ENCODE measurements at places on chromosomes 2 and 18.

DNA sequence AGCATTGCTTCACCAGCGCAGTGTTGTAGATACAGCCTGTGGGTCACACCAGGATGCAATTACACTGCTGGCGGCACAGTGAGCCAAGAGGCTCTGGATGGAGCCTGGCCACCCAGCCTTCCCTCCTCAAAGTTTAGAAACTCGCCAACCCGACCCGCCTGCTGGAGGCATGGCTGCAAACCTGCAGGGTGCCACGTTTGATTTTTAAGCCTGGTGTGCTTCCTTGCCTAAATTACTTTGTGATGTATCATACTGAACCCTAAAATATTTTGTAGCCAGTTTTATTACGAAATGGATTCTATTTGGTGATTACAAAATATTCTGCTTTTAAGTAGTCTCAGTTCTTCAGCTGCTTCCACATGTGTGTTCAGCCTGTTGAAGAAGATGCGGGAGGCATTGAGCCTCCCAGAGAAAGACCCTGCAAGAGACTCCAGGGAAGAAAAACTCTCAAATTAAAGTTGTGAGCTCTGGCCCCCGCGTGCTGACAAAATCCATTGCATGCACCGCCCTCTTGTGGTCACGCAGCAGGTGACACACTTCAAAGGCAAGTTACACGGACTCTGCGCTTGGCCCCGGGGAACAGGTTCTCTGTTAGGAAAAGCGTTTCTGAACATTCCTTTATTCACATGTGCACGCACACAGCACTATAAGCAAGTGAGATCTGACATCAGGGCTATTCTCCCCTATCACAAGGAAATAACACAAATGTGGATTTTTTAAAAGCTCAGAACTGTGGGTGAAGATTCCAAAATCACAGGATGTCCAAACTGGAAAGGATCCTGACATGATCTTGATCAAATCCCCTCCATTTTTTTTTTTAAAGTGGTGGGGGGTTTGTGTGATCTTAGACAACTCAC lies 63.0 kb upstream of the TWIST2 start:
- DNase-seq, result peak; percentile 67

GRCh38 chr2:40213071-40213470 lies 238.8 kb downstream of the SLC8A1 start:
- no peak for DNase-seq

GRCh38 chr2:170202437-170202836 lies 24.5 kb downstream of the MYO3B start:
- no peak for DNase-seq

GRCh38 chr2:44349506-44349905 lies 11.8 kb downstream of the PREPL start:
- DNase-seq, result no peak

DNA sequence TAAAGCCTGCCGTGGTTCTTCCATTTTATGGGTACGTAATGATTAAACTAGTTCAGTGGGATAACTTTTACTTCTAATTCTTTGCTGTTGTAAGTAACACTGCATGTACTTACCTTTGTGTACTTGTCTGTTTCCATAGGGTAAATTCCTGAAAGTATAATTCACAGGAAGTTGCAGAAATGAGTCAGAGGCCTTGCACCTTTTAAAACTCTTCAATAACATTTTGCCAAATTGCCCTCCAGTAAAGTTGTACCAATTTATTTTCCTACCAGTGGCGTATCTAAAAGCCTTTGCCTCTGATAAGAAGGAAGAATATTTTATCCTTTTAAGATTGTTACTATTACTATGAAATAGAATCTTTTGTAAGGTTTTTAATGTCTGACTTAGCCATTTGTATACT lies 65.1 kb downstream of the CAB39 start:
- no peak for DNase-seq

DNA sequence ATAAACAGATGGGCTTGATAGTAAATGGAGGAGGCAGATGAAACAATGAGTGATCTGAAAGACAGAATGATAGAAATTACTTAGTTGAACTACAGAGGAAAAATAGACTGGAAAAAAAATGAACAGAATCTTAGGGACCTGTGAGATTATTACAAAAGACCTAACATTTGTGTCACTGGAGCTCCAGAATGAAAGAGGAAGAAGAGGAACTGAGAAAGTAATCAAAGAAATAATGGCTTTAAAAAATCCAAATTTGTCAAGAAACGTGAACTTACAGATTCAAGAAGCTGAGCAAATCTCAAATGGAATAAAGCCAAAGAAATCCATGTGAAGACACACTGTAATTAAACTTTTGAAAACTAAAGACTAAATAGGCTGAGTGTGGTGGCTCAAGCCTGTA lies 28.3 kb downstream of the EVA1A start:
- DNase-seq, result no peak

- no peak for DNase-seq
Observed at GRCh38 chr2:239786791-239787190, 238.4 kb downstream of the NDUFA10 start.

DNA sequence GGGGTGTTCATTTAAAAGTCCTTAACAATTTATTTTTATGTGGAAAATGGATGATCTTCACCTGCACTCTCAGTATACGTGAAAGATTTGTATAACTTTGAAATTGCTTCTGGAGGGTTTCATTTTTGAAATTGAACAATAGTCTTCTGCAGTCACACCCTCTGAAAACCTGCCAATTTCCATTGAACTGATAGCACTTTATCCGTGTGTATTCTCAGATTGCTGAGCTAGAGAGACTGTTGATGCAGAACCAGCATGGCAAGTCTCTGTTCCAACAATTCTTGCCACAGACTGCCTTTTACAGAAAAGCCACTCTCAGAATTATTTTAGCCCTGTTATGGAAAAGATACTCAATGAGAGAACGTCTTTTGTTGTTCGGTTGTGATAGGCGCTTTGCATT lies 6.6 kb upstream of the GULP1 start:
- no peak for DNase-seq

DNA sequence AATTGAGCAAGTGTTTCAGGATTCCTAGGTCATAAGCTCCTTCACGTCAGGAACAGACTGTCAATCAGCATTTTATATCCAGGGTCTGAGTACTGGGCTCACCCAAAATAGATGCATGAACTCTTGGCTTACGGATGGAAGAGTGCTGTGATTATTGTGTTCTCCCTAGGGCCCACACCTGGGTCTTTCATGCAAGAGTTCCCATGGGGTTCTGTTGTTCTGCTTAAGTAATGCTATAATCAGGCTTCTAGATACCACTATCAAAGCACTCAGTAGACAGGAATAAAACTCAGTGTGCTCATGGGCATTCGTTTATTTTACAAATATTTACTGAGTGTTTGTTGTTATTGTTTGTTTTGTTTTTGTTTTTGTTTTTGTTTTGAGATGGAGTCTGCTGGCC lies 46.4 kb upstream of the PMAIP1 start:
- no peak for DNase-seq

- DNase-seq, result peak; percentile 49
Observed at GRCh38 chr2:215888680-215889079, 124.7 kb downstream of the MREG start.

- no peak for DNase-seq
Observed at GRCh38 chr18:13620818-13621445, 105.4 kb downstream of the FAM210A start.

GRCh38 chr2:111238296-111238695 lies 117.6 kb downstream of the BCL2L11 start:
- DNase-seq, result no peak

- DNase-seq, result no peak
Observed at GRCh38 chr2:170227507-170227947, 49.6 kb downstream of the MYO3B start.

GRCh38 chr2:223369889-223370288 lies 232.3 kb downstream of the SCG2 start:
- no peak for DNase-seq

DNA sequence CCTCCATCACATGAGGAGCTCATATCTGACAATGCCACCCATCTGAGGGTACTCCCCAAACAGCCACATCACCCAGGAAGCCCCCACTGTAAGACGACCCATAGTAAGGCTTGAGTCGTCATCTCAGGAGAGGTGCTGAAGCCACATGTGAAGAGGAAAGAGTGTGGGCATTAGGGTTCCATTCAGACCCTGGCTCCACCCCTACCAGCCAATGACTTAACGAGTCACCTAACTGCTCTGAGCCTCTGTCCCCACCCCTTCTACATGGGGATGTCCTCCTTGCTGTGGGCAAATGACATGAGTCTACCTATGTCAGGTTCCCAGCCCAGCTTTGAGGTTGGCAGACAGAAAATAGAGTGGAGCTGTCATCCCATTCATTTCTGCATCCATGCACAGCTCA lies 46.3 kb downstream of the C1QL2 start:
- no peak for DNase-seq

- DNase-seq, result no peak
Observed at GRCh38 chr2:232741294-232741693, 35.1 kb downstream of the KCNJ13 start.

- no peak for DNase-seq
Observed at GRCh38 chr2:96556441-96557330, 20.1 kb downstream of the ARID5A start.

- DNase-seq, result no peak
Observed at GRCh38 chr2:195337597-195337996, 319.4 kb upstream of the SLC39A10 start.

GRCh38 chr18:56443166-56443907 lies 195.1 kb downstream of the TXNL1 start:
- DNase-seq, result no peak

DNA sequence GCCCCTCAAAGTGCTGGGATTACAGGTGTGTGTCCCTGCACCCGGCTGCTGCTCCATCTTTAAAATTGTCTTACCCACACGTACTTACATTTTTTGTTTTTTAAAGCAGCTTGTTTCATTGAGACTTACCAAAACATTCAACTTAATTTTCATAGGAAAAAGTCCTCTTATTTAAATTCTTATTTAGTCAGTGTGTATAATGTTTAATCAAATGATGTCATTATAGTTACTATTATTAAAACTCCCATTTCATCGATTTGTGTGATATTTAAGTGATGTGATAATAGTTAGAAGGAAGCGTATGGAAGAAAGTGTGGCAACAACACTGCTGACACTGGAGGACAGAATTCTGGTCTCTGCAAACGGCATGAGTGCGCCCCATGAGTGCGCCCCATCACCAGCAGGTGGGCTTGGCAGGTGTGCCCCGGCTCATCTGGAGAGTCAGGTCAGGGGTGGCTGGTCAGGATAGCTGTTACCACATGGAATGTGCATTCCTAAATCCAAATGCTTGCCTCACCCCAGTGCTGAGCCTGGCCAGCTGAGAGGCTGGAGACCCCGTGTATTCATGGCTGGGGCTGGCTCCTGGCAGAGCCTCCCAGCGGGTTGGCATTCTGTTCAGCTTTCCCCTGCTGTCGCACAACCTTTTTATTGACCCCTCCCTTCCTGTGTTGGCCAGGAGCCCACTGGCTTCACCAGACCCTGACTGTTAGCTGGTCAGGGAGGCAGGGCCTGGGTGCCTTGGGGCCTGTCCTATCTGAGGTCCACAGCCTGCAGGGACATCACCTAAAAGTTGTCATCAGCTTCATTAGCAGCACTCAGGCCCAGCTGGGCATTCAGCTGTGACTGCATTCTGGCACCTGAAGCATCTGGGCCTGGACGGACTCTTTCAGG lies 79.7 kb downstream of the AGAP1 start:
- no peak for DNase-seq

DNA sequence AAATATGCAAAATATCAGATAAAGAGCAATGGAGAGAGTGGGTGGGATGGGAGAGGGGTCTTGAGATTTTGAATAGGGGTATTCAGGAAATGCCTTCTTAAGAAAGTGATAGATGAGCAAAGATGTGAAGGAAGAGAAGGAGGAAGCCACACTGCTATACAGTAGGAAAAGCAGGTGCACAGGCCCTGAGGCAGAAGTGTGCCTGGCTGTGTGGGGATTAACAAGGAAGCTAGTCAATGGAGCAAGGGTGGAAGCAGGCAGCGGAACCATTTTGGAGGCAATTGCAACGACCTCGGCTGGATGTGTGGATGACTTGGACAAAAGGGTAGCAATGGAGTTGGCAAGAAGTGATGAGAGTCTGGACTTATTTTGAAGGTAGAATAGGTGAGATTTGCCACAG lies 11.0 kb upstream of the CNGA3 start:
- DNase-seq, result no peak

DNA sequence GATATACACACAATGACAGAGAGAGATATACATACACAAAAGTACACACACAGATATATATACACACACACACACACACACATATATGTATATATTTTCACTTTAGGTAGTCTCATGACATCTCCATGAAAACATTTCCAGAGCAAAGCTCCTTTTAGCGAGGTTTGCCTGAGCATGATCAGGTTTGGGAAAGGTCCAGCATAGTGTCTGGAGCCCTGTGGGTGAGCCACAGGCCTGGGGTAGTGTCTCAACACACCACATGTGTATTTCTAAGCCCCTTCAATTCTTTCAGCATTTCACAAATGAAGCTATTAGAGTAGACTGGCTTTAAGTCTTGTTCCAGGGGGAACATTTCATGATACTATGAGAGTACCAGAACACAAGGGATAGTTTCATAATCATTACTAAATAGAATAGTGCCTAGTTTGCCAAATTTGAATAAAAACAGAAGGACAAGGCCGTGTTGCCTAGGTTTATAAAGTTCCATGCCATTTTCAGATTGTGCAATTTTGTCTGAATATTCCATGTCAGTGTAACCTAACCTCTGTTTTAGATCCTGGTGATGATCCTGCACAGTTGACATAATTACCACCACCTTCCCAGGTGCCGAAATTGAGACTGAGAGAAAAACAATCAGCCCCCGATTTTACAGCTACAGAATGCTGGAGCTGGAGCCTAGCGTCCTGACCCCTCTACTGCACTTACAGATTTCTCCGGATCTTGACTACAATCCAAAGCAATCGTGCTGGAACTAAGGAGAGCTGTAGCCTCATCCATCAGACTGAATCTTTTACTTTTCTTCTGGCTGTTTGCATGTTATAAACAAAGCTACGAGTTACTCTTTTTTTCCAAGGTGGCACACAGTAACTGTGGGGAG lies 332.7 kb downstream of the CYRIA start:
- no peak for DNase-seq

DNA sequence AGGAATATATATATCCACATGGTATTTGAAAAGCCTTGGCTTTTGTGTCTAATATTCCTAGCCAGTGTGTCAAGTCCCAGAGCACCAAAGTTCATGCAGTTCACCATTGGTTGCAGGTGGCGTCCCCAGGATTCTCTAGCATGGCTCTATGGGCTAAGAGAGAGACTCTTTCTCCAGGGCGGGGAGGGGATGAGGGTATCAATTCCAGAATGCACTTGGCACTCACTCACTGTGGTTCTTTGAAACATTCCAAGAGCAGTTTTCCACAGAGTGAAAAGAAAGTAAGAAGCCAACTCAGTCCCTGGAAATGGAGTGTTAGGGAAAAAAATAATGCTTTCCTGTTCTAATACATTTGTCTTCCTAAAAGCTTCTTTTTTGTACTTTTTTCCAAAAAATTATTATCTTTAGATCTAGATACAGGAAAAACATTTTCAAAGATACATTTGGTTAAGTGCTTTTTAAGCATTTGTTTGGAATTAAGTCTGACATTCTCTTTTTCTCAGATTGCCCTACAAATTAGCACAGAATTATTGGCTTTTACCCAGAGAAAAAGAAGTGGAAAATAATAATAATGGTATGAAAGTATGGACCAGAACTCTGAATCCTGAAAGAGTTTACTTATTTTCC lies 239.9 kb downstream of the PAX3 start:
- no peak for DNase-seq
